ENCODE measurements at places on chromosomes 5 and 9.

GRCh38 chr5:68587171-68587570, 371.6 kb downstream of the PIK3R1 start:
- no peak for DNase-seq

DNA sequence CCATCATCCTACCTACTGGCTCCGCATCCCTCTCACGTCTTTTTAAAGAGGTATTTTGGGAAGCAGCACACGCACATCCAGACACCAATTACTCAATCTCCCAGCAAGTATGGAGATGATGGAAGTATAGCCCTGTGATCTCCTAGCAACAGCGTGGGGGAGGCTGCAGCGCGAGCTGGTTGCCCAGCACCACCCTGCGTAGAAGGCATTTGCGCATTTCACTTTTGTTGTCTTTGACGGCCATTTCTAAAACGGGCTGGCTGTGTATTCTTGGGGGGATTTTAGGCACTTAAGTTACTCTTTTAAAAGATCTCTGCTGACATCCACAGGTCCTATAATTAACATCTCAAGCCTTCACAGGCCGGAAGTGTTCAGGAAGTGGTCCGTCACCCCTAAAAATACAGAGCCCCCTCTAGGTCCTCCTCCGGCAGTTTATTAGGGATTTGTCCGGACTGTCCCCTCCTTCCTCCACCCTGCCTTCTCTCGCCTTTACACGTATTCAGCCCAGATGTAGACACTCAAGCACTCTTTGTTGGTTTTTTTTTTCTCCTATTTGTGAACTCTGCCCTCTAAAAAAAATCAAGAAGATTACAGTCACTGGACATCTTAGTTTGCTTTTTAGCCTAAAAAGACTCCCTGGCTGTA, 371.4 kb downstream of the NTRK2 start:
- DNase-seq, result no peak

DNA sequence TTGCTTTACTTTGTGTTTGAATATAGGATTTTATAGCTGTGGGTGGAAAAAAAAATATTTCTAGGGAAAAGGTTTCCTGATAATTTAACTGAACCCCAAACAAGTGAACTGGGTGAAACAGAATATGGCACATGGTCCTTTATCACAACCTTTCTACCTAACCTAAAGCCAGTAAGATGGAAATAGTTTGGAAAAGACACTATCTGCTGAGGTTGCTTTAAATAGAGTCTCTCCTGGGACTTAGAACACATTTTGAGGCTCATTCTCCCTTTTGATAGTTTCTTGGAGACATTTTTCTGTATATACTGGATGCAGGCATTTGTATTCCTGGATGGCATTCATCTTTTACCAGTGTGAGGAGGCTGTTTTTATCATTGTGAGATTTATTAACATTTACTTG, 39.4 kb downstream of the BASP1 start:
- DNase-seq, result no peak

- no peak for DNase-seq
These were observed 159.4 kb downstream of the SIL1 start for GRCh38 chr5:139038613-139039305.

DNA sequence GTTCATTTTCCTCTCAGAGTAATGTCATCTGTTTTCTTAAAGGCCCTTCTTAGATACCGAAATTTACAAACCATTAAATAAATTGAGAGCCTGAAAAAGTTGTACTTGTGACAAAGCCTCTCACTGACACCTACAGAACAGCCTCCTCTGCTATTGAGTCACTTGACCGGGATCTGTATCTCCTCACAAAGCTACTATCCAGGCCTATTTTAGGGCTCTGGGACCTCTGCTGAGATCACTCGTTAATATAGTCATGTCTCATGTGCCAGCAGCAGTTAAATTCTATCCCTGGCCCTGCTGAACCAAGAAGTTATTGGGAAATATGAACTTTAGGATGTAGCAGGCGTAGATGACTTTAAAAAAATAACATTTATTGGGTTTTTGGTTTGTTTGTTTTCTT, 31.1 kb downstream of the FBXO38 start:
- no peak for DNase-seq

DNA sequence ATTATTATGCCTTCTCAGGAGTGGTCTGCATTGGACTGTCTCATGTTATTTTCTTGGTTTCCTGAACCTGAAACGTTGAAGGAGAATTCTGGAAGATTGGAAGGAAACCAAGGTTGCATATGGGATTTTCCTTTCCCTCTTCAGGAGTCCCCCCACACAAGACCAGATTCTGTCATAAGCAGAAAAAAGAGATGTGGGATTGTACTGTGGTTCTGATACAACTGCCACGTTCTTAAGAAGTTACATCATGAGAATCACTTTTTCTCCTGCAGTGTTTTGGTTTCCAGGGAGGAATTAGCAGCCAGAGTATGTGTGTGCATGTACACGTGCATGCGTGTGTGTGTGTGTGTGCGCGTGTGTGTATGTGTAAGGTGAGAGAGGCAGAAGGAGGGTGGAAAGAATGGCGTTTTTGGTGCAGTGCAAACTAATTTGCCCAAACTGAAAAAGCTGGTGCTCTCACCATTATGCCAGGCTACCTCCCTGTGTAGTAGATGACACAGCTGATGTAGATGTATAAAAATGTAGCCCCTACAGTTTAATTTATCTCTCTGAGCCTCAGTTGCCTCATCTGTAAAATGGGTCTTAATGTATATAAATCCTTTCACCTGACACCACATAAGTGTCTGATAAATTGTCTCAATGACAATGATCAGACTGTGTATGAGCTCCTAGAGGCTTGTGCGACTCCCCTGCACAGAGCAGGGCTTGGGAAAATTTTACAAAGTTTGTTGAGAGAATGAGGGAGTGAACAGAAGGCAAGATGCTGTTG, 38.6 kb downstream of the RALGPS1 start:
- no peak for DNase-seq

GRCh38 chr5:59185757-59186385, 603.0 kb downstream of the RAB3C start:
- DNase-seq, result no peak

GRCh38 chr5:135695656-135696313, 117.0 kb upstream of the CXCL14 start:
- DNase-seq, result no peak
